ENCODE measurements at places on chromosomes 2 and 18.

- no peak for DNase-seq
Measured at GRCh38 chr18:7987284-7987976, 420.3 kb downstream of the PTPRM start.

- no peak for DNase-seq
Measured at GRCh38 chr2:187008111-187008510, 159.1 kb upstream of the ZSWIM2 start.

- DNase-seq = no peak
Measured at GRCh38 chr18:44502790-44503189, 177.9 kb upstream of the SETBP1 start.

- DNase-seq = no peak
Measured at GRCh38 chr2:233359823-233360222, 5.5 kb downstream of the DGKD start.

- no peak for DNase-seq
Measured at GRCh38 chr2:44496130-44496529, 134.4 kb downstream of the CAMKMT start.
